ENCODE measurements at places on chromosomes 6 and 20.

GRCh38 chr6:26206868-26207801, 119.9 kb downstream of the HFE start:
- DNase-seq, result no peak

DNA sequence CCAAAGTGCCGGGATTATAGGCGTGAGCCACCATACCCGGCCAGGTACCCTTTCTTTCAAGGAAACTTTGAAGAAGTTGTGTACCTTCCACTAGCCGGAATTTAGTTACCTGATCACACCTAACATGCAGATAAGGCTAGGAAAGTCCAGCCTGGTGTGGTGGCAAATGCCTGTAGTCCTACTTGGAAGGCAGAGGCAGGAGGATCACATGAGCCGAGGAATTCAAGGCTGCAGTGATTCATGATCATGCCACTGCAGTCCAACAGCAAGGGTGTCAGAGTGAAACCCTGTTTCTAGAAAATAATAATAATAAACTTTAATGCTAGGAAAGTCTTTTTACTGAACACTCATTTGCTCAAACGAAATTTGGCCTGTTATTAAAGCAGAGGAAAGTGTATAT, 21.0 kb downstream of the NFYA start:
- no peak for DNase-seq

- no peak for DNase-seq
Measured at GRCh38 chr20:58144096-58144495, 84.4 kb downstream of the ANKRD60 start.

DNA sequence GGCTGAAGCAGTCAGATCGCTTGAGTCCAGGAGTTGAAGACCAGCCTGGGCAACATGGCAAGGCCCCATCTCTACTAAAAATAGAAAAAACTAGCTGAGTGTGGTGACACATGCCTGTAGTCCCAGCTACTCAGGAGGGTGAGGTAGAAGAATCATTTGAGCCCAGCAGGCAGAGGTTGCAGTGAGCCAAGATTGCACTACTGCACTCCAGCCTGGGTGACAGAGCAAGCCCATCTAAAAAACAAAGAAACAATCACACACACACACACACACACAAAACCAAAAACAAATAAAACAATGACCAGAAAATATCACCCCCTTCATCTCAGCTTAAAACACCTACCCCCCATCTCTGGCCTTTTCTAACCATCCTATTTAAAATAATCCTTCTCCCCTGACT, 68.0 kb downstream of the BTBD9 start:
- no peak for DNase-seq

GRCh38 chr20:56690531-56691175, 61.5 kb downstream of the TFAP2C start:
- no peak for DNase-seq

GRCh38 chr6:156622185-156622584, 155.0 kb upstream of the ARID1B start:
- DNase-seq, result no peak

DNA sequence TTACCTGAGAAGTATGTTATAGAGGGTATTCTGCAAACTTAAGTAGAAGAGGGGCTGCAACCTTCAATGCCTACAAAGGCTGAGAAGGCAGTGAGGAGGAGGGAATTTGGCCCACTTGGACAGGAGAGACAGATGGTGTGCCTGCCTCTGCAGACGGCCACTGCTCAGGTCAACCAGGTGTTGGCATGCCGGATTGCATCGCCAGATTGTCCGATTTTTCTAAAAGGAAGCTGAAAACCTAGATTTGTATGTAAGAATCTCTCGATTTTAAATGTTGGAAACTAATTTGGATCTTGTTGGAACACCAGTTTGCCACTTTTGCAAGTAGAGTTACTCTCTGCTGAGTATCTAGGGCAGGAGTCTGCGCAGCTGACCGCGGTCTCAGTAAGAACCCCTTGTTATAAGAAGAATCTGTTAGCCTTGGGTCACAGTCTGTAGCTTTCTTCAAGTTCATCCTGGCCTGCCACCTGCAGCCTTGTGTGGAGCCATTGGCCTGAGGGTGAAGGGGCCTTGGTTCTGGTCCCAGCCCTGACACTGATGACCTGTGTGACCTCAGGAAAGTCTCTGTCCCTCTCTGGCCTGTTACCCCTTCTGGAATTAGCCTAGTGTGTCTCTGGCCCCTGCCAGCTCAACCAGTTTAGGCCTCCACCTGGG, 54.4 kb downstream of the TGM2 start:
- DNase-seq, result no peak

DNA sequence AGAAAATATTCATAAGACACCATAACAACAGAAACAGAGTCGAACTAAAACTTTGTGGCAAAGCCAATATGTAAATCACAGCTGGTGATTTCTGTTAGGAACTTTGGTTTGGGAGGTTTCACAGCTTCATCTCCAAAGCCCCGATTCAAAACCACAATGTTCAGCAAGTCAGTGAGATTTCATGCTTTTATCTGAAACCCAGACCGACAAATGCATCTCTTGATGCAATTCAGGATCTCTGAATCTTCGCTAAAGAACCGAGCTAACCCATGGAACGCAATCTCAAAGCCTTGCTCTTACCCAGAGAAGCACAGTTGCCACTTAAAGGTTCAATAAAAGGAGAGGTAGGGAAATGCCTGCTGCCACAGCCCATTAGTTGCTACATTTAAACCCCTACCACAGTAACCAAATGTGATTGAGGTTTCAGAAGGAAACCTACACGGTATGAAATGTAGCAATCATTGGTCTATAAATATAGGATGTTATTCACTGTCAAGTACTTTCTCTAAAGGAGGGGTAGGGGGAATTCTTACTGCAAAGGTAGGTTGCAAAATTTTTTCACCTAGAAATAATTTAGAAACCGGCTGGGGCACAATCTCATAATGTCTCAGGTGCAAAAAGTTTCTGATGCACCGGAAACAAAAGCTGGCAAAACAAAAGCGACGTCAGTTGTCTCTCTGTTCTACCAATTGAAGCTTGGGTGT, 381.0 kb upstream of the ARID1B start:
- no peak for DNase-seq

DNA sequence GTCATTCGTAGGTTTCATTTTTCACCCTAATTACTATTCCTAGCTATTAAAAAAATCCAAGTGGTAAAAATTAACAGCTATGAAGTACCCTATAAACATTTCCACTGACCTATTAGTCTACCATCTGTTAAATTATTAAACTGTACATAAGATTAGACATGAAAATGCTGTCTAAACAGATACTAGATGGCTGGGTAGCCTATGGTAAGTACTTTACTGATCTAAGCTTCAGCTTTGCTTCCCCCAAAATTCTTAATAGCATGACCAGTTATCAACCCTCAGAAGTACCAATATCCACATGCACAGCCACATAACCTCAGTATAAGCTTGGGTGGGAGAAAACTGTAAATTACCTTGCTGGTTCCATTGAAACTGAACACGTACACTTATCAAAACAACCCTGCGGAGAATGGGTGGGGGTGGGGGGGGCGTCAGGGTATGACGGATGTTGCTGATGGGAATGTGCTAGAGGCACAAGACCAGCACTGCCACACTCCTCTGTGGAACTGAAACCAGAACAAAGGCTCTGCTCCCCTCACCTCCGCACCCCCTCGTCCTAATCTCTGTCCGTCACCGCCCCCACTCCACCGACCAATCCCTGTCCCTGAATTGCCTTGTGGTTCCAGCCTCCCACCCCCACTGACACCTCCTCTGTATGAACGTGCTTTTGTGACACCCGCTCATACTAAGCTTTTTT, 45.3 kb downstream of the B4GALT5 start:
- DNase-seq, result peak; percentile 67

GRCh38 chr20:33352258-33353012, 48.9 kb downstream of the CDK5RAP1 start:
- no peak for DNase-seq

DNA sequence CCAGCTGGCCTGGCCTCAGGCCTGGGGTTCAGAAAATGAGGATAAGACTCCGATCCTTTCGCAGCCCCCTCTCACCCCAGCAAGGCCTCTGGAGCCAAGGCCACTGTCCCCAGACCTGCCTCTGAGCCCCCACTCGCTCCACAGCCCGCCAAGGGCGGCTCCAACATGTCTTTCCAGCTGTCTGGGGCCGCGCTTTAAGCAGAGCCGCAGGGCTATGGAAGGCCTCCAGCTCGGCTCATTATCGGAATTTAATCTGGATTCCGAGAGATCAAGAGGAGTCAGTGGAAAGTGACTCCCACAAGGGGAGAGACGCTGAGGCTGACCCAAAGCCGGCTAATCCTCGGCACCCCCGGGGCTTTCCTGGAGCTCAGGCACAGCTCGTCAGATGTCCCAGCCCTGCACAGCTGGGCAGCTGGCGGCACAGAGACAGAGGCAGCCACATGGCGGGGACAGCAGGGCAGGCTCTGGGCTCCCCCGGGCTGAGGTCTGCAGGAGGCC, 41.8 kb downstream of the BMP7 start:
- DNase-seq, result no peak

DNA sequence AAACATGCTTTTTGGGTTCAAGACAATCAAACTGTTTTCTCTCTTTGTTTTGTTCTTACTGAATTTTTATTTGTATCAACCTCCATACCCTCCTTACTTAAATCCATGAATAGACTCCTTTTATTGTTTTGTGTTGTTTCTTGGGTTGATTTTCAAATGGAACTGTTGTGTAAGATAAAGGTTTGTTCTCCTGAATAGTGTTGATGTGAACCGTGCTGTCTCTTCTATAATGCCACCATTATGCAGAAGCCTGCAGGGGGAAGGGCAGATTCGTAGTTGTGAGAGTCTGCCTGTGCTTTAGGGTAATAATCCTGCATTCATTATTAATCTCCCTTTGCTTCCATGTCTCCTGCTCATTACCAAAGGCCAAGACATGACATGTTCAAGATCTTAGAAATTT, 105.9 kb downstream of the CDKAL1 start:
- no peak for DNase-seq

- DNase-seq, result no peak
Measured at GRCh38 chr6:28311139-28311823, 24.7 kb downstream of the ZSCAN31 start.

DNA sequence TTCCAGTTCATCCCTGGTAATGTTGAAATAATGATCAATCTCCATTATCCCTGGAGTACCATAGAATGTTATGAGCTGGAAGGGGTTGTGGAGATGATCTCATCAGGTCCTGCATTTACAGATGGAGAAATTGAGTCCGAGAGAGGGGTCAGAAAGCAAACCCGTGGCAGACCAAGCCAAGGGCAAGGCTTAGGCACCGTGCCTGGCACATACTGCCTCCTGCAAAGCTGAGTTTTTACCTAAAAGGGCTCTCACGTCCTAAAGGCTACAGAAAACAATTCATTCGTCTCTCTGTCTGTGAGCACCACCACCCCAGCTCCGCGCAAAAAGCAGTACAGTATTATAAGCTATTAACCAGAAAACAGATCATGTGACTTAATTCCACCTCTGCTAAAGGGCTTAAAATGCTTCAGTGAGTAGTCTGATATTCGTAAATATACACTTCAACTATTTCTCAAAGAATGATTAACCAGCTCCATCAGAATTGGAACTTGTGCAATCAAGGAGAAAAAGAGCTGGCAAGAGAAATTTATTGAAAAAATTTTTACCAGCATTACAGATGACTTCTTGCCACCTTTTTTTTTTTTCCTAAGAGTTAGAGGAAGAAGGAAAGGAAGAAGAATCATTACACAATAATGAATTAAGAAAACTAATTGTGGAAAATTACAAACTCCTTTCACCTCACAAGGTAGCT, 3.4 kb upstream of the PARD6B start:
- no peak for DNase-seq
